Natural killer cell (primary cell): ENCODE measurements at places on chromosomes 7 and 10.

- no peak for DNase-seq
These were observed 810.2 kb downstream of the PCDH15 start for GRCh38 chr10:53990799-53991238.

- DNase-seq: no peak
These were observed 410.7 kb downstream of the POM121L12 start for GRCh38 chr7:53446170-53446569.

DNA sequence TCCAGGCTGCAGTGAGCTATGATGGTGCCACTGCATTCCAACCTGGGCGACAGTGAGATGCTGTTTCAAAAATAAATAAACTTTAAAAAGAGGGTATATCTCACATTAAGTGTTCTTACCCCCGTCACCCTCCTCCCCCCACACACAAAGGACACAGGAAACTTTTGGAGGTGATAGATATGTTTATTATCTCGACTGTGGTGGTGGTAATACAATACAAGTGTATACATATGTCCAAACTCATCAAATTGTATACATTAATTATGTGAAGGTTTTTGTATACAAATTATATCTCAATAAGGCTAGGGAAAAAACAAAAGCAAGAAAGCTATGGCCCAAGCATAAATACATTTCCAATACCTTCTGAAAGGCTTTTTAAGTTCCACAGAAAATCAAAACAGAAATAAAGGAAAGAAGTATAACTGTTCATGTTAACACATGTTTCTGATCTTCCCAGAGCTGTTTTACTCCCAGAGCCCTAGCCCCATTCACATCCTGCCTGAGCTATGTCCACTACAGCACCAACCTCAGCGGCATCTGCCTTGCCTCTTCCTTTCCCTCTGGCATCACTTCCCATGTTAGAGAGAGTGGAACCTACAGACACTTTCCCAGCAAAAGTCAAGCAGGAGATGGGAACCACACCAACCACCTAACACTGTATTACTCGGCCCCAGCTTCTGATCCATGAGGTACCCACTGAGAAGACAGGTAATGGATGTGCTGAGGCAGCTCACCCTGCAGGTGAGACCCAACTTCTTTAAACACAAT, 48.1 kb downstream of the SGMS1 start:
- no peak for DNase-seq

GRCh38 chr7:70446448-70447143, 685.3 kb upstream of the GALNT17 start:
- DNase-seq: no peak

GRCh38 chr10:24935504-24936292, 16.7 kb downstream of the PRTFDC1 start:
- no peak for DNase-seq

DNA sequence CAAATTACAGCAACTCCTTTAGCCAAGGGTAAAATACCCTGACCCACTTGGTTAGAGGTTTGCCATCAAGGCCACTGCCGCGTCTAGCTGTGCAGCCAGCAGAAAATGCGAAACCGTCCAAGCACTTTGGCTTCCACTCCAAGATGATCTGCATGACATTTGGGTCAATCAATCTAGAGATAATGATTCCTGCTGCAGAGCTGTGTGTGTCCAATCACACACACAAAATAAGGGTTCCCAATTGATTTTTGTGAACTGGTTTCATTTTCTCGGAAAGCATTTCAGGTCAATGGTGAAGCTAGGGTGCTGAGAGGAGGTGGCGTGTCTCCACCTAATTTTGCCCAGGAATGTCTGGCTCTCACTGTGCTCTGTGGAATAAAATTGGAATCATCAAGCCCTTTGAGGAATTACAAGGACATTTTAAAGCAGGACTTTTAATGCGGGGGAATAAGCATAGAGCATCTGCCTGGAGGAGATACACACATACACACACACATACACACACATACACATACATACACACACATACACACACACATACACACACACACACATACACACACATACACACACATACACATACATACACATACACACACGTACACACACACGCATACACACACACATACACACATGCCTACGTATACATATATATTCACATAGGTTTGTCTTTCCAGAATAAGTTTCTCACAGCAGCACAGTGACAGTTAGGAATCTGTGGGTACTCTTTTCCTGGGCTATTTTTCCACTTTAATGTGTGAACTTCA, 59.5 kb downstream of the ACADSB start:
- no peak for DNase-seq

- no peak for DNase-seq
These were observed 101.1 kb downstream of the RAPGEF5 start for GRCh38 chr7:22255834-22256233.

DNA sequence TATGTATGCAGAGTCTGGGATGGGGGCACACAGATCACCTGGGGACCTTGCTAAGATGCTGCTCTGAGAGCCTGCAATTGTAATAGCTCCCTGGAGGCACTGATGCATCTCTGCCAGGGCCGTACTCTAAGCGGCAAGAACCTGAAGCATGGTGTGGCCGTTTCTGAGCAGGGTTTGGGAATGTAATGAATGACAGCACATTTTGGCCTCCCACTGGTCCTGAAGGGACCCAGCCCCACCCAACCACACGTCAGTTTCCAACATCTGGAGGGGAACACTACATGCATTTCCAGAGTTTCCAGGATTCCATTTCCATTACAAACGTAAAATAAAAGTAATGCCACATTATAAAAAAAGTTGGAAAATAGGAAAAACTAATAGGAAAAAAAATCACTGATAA, 14.0 kb downstream of the ZCCHC24 start:
- DNase-seq: no peak

DNA sequence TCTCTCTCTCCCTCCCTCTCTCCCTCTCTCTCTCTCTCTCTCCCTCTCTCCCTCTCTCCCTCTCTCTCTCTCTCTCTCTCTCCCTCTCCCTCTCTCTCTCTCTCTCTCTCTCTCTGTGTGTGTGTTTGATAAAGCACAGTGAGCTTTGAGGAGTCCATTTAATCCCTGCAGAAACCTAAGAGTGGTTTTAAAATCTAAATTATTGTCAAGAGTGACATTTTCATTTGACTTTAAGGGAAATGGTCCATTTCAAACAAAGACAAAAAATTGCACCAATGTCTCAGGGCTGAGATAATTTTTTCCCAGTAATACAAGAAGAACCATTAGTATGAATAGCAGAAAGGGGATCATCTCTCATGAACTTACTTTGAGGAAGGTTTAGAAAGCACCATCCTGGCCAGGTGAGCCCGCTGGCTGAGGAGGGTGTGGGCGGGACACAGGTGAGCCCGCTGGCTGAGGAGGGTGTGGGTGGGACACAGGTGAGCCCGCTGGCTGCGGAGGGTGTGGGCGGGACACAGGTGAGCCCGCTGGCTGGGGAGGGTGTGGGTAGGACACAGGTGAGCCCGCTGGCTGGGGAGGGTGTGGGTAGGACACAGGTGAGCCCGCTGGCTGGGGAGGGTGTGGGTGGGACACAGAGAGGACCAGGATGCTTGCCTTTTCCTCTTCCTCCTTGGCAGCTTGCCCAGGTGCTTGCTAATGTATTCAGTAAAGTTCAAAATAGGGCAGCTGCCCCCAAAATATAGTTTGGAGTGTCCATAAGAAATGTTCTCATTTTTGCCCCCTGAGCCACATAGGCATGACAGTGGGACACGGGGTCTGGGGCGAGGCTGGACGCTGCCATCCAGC, 125.0 kb downstream of the DNAJB6 start:
- no peak for DNase-seq

GRCh38 chr10:18400201-18400905, 251.0 kb downstream of the NSUN6 start:
- peak; percentile 6 for DNase-seq

DNA sequence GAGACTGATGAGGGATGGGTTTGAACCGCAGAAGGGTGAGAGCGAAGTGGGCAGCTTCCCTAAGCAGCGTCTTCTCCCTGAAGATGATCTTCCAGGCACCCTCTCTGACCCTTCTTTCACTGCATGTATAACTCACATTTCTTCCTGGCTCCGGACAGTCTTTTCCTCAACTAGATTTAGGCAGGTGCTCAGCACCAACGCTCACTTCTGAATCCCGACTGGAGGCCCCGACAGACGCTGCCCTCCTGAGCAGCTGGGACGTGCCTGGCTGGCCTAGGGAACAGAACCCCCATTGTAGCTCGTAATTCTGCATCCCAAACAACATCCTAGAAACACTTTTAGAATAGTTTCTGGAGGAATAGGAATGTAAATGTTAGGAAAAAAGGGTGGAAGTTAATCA, 206.6 kb downstream of the DIP2C start:
- no peak for DNase-seq

DNA sequence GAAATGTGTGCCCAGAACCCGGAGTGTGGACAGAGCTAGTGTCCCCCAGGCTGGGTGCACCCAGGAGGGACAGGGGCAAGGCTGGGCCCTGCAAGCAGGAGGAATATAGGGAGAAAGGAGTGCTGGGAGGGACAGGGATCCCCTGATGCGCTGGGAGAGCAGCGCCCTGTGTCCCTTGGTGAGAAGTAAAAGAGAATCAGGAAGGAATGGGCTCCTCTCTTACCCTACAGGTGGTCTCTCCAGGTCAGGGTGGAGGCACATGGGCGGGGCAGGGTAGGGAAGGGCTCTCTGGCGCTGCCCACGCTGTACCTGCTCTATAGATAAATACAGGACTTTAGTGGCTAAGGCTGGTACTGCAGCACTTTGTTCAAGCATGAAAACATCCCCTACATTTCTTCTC, 753.8 kb downstream of the GRID1 start:
- DNase-seq: peak; percentile 47

DNA sequence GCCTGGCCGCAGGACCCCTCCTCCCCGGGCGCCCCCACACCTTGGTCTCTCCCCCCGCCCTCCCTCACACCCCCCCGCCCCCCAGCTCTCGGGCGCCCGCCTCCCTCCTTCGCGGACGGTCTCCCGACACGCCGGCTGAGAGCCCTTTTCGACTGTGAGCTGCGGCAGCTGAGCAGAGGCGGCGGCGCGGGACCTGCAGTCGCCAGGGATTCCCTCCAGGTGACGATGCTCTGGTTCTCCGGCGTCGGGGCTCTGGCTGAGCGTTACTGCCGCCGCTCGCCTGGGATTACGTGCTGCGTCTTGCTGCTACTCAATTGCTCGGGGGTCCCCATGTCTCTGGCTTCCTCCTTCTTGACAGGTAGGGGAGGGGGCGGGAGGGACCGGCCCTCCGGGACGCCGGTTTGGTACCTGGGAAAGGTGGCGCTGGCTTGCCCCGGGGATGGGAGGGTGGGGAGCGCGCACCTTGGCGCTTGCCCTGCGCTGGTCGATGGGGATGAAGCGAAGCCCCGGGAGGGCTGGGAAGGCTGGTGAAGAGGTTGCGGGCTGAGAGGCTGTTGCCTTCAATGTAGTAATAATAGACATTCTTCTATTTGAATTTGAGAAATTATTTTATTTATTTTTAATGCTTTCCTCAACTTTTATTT, at the start of gene BMPER:
Gene BMPER, plus strand, starts transcription at position 151 of the 644 bp plus-strand sequence. Its CDS starts 75 bp downstream, at position 226.
- DNase-seq: no peak

- DNase-seq: no peak
These were observed 20.7 kb downstream of the SKAP2 start for GRCh38 chr7:26843705-26844104.

DNA sequence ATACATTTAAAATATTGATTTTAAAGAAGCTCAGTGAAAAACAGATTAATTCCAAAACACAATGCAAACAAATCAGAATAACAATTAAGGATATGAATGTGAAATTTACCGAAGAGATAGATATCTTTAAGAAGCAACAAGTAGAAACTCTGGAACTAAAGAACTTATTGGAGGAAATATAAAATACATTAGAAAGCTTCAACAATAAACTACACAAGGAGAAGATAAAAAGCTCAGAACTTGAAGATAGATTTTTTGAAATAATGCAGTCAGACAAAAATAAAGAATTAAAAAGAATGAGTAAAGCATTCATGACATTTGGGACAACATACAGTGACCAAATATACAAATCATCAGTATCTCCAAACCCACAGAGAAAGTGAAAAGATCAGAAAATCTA, 43.2 kb downstream of the HIBADH start:
- DNase-seq: no peak

GRCh38 chr7:136868496-136869000, at the start of gene CHRM2:
TSS of gene CHRM2 (plus strand) at chr7:136868652. CDS start at chr7:137014866, 146,214 bp downstream.
- DNase-seq: no peak

DNA sequence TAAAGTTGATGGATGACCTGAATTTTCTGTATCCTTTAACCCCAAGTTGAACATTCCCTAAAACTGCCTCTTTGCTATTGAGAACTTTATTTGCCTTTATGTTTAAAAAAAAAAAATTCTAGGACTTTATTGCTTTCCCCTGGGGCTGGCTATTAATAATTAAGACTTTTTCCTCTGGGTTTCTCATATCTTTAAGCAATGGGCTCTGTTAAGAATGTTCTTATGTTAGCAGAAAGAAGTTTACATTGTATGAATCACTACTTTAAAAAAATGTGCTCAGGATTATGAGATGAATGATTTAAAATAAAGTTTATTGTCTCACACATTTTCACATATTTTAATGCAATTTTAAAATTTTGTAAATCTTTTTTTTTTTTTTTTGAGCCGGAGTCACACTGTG, 19.5 kb downstream of the TAX1BP1 start:
- DNase-seq: no peak

DNA sequence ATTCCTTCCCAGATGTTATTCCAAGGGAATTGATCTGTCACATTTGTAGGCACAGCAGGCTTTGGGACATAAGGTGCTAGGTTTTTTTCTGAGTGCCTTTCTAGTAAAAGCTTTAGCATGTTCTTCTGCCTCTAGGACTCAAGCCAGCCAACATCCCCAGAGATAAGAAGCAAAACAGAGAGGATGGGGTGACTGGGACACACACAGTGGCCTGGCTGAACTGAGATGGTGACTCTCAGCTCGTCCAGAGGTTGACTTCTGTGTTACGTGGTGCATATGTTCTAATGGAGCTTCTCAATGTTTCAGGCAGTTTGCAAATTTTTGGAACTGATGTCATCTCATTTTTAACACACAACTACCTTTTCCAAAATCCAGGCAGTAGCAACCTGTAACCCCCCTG, 188.1 kb upstream of the CELF2 start:
- no peak for DNase-seq

- no peak for DNase-seq
These were observed 164.7 kb downstream of the ADAM12 start for GRCh38 chr10:126223512-126224067.

- no peak for DNase-seq
These were observed 61.4 kb upstream of the CTBP2 start for GRCh38 chr10:125221716-125222115.

- DNase-seq: peak; percentile 62
These were observed 1.7 kb downstream of the SFXN3 start for GRCh38 chr10:101032637-101033224.
